ENCODE measurements at places on chromosomes 12 and 14.

DNA sequence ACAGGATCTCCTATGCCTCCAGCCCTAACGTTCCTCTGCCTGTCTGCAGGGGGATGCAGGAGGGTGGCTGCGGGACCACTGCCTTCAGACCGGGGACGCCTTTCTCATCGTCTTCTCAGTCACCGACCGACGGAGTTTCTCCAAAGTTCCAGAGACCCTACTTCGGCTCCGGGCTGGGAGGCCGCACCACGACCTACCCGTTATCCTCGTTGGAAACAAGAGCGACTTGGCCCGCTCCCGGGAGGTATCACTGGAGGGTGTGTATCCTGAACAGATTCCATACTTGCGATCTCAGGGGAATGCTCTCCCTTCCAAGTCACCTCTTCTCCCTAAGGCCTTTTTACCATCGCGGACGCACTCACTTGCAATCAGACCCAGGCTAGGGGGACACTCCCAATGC lies 3.0 kb downstream of the REM2 start:
- DNase-seq: no peak

DNA sequence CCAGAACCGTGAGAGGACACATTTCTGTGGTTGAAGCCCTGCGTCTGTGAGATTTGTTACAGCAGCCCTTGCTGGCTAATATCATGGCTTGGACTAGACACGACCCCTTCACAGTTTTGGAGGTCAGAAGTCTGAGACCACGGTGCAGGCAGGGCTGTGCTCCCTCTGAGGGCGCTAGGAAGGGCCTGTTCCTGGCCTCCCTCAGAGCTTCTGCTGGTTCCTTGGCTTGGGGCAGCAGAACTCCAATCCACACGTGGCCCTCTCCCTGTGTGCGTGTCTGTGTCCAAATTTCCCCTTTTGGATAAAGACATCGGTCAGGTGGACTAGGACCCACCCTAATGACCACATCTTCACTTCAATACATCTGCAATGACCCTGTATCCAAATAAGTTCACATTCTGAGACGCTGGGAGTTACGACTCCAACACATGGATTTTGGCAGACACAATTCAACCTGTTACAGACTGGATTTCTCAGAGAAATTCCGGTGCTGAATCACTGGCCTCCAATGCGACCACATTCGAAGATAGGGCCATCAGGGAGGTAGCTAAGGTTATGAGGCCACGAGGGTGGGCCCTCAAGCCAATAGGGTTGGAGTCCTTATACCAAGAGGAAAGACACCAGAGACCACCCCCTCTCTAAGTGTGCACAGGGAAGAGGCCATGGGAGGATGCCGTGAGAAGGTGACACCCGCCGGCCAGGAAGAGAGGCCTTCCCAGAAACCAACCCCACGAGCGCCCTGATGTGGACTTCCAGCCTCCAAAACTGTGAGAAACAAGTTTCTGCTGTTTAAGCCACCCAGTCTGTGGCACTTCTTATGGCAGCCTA lies 43.6 kb upstream of the PPP2R5C start:
- DNase-seq: no peak

GRCh38 chr12:109448707-109449390 lies 28.3 kb downstream of the KCTD10 start:
- DNase-seq: no peak

GRCh38 chr12:119288576-119288975 lies 46.0 kb upstream of the CCDC60 start:
- no peak for DNase-seq

- DNase-seq: no peak
Measured at GRCh38 chr12:85036234-85036707, at the start of the genes LRRIQ1 and TSPAN19. TSS of gene LRRIQ1 (plus strand) at chr12:85036351. CDS start at chr12:85038177, 1,826 bp downstream. TSS of gene TSPAN19 (minus strand) at chr12:85036277. CDS start at chr12:85029946, 6,331 bp downstream.

- DNase-seq: no peak
Measured at GRCh38 chr12:65620046-65620445, 204.2 kb upstream of the HMGA2 start.

- no peak for DNase-seq
Measured at GRCh38 chr12:118611295-118611694, 234.9 kb downstream of the SUDS3 start.

DNA sequence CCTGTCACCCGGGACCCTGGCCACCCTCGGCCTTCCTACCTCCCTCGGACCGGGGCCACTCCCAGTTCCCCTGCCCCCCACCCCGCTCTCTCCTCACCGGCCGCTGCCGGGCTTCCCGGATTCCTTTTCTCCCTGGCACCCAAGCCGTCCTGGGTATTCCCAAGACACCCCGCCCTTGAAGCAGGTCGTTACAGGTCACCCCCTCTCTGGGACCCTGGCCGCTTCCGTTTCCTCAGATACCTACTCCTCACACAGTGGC lies 493 bp downstream of the NUMB start:
- no peak for DNase-seq

DNA sequence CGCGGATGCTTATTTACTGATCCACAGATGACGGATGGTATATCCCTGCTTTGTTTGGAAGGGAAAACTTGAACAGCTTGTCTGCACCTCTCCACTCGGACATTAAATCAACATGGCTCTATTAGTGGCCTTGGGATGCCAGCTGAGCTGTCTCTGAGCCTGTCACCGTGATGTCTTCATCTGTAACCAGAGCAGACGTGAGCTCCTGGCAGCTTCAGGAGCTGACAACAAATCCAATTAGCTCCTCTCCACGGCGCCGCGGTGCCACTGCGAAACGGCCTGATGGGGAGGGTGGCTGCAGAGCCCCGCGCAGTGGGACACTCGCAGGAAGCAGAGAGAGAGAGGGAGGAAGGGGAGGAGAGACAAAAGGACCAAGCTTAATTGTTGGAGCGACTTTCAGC lies 112.3 kb downstream of the PAPOLA start:
- no peak for DNase-seq

DNA sequence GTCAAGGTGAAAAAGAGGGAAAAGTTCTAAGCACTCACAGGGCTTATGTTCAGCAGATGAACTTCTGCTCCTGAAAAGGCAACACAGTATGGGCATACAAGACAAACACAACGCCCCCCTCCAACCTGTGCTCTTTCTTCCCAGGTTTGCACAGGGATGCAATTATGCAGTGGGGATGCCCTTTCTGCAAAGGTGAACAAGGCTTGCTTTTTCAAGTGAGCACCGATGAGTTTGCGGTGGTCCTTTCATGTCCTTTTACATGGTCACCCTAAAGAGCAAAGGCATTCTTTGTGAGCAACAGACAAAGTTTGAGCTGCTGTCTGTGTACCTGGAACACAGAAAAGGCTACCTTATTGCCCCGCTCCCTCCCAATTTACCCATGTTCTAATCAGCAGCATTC lies 6.7 kb downstream of the KITLG start:
- DNase-seq: no peak

GRCh38 chr14:99426265-99426664 lies 54.4 kb downstream of the SETD3 start:
- no peak for DNase-seq

GRCh38 chr14:68718023-68718990 lies 74.6 kb downstream of the ZFP36L1 start:
- no peak for DNase-seq

GRCh38 chr14:61379639-61380184 lies 58.3 kb downstream of the PRKCH start:
- no peak for DNase-seq

DNA sequence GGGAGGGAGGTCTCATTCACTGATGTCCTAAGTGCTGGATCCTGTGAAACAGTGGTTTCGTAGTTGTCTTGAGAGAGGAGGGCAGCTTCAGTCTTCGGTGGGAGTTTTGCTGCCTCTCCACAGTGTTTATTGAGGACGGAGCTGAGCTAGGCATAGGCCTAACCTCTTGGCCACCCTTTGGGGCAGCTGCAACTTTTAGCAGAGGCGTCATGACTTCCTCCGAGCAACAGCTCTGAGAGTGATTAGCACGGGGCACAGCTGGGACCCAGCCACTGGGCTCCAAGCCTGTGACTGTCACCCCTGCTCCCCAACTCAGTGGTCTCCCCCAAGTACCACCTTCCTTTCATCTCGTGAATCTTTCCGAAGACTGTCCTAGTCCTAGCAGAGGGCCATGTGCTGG lies 139.9 kb upstream of the NCOR2 start:
- no peak for DNase-seq

DNA sequence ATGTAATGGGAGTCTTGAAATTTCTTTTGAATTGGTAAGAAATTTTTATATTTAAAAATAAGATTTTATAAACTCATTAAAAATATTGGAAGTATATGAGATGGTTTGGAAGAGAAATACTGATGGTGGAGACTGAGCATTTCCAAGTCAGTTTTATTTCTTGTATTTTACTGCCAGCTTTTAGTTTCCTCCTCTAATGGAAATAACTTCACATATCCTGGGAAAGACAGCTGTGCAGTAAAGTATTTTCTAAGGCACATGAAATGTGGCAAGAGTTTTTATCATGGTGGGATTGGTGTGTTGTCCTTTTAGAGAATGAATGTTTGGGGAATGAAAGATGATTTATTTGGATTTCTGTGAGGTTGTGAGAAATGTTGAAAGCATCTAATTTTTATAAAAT lies 346.9 kb upstream of the RGS6 start:
- no peak for DNase-seq

DNA sequence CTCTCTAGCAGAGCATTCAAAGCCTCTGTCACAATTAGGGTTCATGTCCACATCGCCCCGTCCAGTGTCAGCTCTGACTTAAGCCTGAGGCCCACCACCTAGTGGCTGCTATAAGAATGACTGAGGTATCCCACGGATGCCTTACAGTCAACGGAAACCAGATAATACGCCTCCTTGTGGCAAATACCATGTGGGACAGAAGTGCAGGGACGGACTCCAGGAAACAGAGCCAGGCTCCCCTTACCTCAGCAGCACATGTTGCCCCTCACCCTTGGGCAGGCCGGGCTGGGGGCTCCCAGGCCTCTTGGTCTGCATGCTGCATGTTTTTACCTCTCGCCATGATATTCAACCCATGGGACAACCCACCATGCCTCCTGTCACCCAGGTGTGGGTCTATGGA lies 86.3 kb downstream of the VWF start:
- DNase-seq: no peak

DNA sequence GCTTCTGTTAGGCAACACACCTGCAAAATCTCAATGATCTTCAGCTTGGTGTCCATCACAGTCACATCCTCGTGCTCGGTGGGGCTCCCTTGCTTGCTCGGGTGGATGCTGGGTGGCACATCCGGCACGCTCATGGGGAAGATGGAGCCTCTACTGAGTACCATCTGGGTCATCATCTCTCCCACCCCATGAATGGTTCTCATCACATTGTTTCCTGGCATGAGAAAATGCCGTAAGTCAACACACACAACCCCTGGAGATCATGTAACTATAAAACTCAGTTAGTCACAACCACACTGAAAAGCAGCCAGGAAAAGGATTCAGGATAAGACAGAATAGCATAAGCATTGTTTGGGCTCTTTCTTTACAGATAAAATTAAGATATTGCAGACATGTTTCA lies 201.1 kb downstream of the ITPR2 start:
- DNase-seq: no peak

GRCh38 chr12:12018454-12018853 lies 52.3 kb upstream of the BCL2L14 start:
- no peak for DNase-seq

All from activated naive CD8-positive, alpha-beta T cell treated with anti-CD3 and anti-CD28 coated beads, Interleukin-2, amount 50 U/mL, for 16 hours (primary cell).